ENCODE measurements at places on chromosomes 1 and 21.

- no peak for DNase-seq
Measured at GRCh38 chr1:12472798-12473551, 145.0 kb downstream of the DHRS3 start.

- DNase-seq: no peak
Measured at GRCh38 chr21:39386899-39387298, 38.0 kb upstream of the HMGN1 start.

DNA sequence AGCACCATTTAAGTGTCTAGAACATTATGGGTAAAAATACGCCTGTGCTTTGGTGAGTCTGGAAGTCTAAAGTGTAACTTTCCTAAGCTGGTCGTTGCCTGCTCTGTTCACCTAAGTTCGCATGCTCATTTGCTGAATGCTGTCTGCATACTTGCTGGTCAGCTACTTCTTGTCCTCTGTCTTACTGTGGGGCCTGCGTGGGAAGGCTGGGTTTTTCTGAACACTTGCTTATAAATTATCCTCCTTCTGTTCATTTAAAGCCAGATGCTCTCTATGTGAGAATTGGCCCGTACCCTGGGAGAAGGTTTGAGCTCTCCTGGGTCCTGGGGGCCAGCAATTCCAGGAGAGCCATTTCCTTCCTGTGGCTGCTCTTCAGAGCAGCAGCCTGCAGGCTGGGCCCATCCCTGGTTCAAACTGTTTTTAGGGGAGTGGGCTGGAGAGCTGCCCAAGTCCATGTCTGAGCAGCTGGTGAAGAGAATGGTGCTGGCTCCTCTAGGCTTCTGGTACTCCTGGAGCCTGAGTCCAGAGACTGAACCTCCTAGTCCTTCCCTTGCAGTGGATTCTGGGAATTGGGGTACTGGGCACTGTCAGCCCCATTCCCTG lies 75.7 kb downstream of the GALNT2 start:
- no peak for DNase-seq

- no peak for DNase-seq
Measured at GRCh38 chr1:224607188-224608148, 8.6 kb upstream of the CNIH3 start.

DNA sequence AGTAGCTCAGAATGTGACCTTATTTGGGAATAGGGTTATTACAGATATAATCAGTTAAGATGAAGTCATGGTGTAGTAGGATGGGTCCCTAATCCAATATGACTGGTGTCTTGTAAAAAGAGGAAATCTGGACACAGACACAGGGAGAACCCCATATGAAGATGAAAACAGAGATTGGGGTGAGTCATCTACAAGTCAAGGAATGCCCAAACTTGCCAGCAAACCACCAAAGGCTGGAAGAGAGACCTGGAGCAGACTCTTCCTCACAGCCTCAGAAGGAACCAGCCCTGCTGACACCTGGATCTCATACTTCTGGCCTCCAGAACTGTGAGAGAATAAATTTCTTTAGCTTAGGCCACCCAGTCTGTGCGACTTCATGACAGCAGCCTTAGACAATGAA lies 29.9 kb downstream of the KRTAP19-8 start:
- DNase-seq: no peak

DNA sequence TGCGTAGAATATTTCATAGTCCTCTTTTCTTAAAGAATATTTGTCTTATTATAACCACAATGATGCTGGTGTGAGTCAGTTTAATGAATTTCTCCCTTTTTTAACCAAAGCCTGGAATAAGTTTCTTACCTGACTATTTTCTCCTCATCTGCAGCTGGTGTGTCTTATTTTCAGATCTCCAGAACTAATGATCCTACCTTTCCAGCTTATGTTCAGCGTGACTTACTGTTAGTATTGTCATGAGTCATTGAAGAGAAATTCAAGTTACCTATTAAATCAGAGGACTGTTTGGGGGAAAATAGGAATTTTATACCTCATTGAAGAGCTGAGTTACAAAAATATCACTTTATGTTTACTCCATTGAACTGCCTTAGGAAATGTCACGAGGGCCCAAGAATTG lies 482.1 kb downstream of the RWDD3 start:
- no peak for DNase-seq

DNA sequence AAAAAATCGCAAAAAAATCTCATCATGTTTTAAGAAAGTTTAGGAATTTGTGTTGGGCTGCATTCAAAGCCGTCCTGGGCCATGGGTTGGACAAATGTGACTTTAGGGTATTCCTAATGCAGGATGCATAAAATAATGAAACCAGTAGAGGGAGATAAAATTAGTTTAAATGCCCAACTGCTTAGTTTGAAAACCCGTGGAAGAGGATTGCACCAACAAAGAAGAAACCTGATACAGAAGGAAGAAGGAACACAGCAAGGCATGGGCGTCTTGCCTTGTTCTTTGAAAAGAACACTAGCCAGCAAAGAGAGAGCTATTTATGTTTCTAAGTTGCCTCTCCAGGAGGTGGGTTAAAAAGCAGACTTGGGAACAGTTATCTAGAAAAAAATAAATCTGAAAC lies 37.9 kb downstream of the WDR3 start:
- no peak for DNase-seq

- no peak for DNase-seq
Measured at GRCh38 chr21:26117324-26117971, 53.1 kb downstream of the APP start.

GRCh38 chr1:65434760-65435159 lies 14.3 kb downstream of the LEPR start:
- DNase-seq: no peak

GRCh38 chr1:147624529-147624928 lies 45.8 kb downstream of the ACP6 start:
- no peak for DNase-seq

DNA sequence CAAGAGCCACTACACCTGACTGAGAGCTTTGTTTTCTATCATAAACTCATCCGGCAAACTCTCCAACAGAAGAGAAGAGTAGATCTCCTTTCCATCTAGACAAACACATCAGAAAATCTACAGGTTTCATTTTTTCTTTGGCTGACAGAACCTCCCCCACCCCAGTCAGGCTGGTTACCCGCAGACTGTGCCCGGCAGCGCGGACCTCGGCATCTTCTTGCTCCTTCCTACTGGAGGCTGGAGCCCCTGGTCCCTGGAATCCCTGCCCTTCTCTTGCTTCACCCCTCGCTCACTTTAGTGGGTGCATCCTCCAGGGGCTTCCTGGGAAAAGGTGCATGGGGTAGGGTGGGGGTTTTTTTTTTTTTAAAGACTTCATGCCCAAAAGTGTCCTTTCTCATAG lies 23.0 kb downstream of the NCMAP start:
- no peak for DNase-seq

Data from RPMI8226 (cell line).